ENCODE measurements at places on chromosomes 16 and 17.
A peak's percentile ranks its signal among the peaks of the same experiment; 100 is the strongest.

GRCh38 chr17:60901806-60902205, 224.2 kb downstream of the BCAS3 start:
- DNase-seq: no peak

DNA sequence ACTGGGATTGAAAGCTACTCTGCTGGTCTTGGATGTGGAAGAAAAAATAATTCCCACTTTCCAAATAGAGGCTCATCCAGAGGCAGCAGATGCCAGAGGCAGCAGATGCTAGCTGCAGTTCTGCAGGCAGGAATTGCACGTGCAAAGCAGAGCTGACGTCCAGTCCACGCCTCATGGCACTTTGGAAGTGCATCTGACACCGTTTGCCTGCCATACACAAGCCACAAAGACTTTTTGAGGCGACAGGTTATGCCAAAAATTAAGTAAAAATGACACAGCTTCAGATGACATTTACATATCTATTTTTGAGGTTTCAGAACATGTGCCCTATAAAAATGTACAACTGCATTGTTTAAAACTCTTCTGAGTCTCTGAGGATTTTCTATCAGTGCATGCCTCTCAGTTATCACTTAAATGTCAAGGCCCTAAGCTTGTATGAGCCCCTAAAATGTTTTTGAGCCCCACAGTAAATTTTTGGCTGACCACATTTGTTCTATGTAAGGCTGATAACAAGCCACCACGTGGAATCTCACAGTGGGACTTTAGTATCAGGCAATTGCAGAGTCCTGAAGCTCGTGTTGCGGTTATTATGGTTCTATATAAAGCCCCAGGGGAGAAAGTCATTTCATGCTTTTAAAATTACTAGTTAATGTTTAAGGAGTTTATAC, 239.2 kb downstream of the PRKCA start:
- no peak for DNase-seq

DNA sequence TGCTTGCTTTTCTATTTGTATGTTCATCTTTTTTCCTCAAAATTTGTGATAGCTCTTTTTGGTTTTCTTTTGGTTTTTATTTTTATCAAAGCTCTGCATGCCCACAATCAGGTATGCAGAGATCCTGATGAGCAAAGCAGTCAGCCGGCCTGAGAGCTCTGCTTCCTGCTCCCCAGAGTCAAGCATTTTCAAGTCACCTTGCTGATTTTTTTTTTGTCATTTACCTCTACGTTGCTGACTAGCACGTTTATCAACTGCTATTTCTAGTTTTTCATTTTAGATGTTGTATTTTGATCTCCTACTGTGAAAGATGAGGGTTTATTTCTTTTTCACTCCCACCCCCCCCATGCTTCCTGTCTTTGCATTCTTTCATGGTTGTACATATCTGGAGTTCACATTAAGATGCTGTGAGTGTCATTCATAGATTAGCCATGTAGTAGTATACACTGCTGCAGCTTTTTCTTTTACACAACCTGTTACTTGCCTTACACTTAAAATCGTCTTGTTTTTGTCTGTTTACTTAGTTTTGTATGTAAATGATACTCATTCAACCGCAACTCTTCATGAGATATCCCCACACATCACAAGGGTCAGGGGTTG, 196.2 kb downstream of the LGALS9B start:
- DNase-seq: no peak

GRCh38 chr16:81231014-81231413, 7.5 kb upstream of the BCO1 start:
- DNase-seq: no peak

- no peak for DNase-seq
These were observed 1.1 kb upstream of the YBX2 start for GRCh38 chr17:7295230-7296180.

DNA sequence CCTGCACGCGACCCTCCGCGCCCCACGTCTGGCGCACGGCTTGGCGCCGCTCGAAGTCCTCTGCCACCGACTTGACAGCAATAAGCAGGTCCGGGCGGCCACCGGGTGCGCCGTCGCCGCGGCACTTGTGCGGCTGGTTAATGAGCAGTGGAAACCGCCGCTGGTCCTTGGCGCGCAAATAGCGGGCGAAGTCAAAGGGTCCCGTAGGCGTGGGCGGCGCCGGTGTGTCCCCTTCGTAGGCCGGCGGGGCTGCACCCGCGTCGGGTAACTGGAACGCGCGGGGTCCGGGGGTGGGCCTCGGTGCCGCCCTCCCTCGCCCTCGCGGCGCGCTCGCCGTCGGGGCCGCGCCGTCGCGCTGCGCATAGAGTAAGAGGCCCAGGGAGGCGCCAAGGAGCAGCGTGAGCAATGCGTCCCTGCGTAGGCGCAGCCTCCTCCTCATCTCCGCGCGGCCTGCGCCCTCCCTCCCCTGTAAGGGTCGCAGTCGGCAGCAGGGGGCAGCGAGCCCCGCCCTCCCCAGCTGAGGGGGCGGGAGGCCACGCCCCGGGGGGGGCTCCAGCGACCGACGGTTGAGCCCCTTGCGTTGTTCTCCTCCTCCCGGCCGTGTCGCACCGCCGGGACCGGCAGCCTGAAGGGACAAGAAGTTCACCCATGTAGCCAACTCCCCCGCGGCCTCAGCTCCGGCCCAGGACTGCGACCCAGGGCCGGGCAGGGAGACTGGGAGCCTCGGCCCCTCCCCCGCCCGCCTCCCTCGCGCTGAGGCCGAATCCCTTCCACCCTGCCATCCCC, 558 bp downstream of the B3GNT9 start:
- peak; percentile 59 for DNase-seq

GRCh38 chr17:44552361-44552760, 4.9 kb upstream of the FZD2 start:
- no peak for DNase-seq
